ENCODE measurements at places on chromosomes 3 and 15. TPM values are rescaled to one million over a fixed set of nuclear protein-coding genes. Genes with fewer than 3 reads are reported as not detected.

The UBAP1L gene
- total RNA-seq = 3.7 TPM

The KBTBD8 gene
- total RNA-seq = 1.6 TPM

The IMPG2 gene
- total RNA-seq = 0.33 TPM

- DNase-seq = no peak
These were observed 154.2 kb downstream of the RAB11A start for GRCh38 chr15:66023311-66023972.

DNA sequence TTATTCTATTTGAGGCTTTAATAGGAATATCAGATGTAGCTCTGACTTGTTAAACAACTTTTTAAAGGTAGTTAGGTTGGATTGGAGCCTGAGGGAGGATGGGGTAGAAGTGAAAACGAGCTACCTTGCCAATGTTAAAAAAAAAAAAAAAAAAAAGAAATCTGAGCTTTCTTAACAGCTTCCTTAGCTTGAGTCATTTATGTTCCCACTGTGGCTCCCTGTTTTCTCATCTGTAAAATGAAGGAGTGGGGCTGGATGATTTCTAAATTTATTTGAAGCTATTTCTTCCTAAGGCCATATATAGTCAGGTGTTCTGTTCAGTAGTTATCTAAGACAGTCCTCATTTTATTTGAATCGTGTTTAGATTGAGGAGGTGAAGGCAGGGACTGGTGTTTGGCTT is 105.7 kb downstream of the EDEM1 start:
- DNase-seq = no peak

The COLQ gene
- total RNA-seq = 1.8 TPM

The SUSD5 gene
- total RNA-seq = 4.2 TPM

The CPN2 gene
- not detected for total RNA-seq

The DLL4 gene
- total RNA-seq = 3.5 TPM

GRCh38 chr3:171387062-171387461 is 73.1 kb downstream of the TNIK start:
- no peak for DNase-seq

DNA sequence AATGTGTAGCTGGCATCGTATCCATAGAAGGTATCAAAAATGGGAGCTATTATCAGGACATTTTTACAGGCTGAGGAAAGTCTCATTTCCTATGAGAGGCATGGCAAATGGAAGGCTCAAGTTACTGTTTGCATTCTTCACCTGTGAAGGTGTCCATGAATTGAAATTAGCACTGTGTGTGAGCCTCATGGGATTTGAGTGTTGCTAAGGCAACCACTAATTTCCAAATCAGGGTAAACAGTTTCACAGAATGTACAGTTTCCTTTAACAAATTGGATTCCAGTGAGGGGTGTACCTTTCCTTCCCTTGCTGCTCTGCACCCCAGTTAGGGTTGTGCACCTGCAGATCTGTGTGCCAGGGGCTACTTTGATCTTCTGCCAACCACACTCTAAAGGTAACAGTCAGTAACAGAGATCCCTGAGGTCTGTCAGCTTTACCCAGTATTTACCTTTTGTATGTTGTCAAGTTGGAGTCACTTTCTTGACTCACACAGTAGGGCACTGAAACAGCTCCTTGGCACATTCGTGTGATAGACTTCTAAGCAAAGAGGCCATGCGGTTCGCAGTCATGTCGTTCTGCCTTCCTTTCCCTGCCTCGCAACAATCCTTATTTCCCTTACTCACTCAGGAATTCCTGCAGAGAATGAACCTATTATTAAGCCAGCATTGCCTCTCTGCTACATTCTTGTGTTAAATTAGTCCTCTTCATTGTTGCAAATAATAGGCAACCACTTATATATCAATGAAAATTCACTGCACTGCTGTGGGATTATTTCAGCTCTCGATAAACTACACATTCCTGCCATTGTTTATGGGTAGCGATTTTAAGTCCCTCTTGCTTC is 129.8 kb upstream of the GBE1 start:
- DNase-seq = no peak

The TRPM1 gene
- not detected for total RNA-seq

DNA sequence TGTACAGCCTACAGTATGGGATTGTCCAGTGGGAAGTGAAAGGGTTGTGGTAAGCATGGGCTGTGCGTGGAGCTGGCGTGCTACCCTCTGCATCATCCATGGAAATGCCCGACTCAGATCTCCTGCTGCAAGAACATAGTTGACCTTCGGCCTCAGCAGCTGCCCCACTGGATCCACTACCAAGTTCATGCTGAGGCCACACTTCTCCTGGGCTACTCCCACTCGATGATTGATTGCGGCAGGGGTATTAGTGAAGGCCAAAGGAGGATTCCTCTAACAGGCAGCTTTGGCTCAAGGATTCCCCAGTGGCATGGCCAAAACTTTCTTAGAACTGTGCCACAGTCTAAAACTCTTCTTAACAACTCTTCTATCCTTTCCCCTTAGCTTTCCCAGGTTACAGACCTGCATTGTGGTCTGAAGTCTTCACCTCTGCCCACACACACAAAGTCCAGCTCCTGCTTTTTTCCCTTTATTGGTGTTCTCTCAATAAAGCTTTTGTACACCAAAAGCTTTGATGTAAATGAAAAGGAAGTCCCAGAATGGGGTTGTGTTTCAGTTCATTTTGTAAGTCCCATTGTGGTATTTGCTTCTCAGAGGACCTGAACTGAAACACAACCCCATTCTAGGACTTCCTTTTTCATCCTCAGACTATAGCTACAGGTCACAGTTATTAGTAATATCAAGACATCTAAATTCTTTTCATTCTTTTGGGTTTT is 4.9 kb upstream of the TBC1D5 start:
- DNase-seq = no peak

The GASK1A gene
- 10.1 TPM for total RNA-seq

GRCh38 chr3:88596451-88596850 is 446.7 kb downstream of the C3orf38 start:
- no peak for DNase-seq

The DAPK2 gene
- total RNA-seq = 23.6 TPM

The PDCD10 gene
- total RNA-seq = 79.6 TPM

DNA sequence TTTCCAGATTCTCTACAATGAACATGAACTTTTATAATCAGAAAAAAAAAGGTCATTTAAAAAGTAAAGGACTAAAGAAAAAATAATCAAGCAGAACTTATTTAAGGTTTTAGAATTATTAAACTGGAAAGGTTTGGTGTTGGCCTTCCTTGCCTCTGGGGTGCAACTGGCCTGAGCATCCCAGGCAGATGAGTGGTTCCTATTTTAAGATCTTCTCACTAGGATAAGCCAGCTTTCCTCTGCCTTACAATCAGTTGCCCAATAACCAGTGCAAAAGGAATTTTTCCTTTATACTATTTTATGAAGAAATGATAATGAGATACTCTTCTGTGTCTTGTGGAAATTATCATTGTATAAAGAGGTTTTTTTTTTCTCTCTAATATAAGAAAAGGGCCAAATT is 56.6 kb downstream of the SEC22A start:
- DNase-seq = no peak

The NUTM1 gene
- not detected for total RNA-seq

DNA sequence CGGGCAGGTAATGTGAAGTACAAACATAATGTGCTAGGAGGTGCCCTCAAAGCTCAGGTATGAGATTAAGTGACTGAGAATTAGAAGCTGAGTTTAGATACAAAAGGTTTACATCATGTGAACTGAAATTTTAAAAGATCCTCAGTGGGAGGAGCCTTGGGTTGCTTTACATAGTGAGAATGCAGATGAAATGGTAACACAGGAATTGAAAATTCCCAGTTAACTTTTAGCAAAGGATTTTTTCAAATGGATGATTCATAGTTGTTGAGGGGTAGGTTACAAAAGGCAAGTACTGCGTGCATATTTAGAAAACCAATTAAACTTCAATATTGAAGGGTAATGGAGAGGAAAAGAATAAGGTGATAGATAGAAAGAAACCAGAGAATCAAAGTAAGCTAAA is 157.3 kb downstream of the PLCH1 start:
- no peak for DNase-seq

The MST1R gene
- 11.9 TPM for total RNA-seq

GRCh38 chr3:48765376-48765775 is 48.4 kb upstream of the IP6K2 start:
- no peak for DNase-seq

The CCR8 gene
- not detected for total RNA-seq

DNA sequence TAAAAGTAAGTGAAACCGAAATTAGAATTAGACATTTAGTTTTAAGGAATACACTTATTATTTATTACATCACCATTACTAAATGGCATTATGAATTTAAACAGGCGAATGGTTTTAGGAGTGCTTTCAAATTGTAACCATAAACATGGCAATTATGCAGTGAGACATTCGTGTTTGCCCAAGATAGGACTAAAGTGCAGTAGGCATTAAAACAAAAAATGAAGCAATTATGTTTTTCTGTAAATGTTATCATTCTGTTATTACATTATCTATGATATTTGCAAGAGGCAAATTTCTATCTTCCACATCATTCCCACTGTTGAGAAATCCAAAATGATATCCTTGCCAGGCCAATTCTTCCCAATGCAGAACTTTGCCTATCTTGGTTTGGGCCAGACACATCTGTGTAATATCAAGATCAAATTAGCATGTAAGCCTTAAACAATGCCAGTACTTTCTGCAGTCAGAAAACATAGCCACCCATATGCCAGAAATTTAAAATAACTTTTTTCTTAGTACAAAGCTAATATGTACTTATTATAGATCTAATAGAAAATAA is 156.9 kb downstream of the ATP8B4 start:
- DNase-seq = no peak

The RGMA gene
- 9.7 TPM for total RNA-seq

DNA sequence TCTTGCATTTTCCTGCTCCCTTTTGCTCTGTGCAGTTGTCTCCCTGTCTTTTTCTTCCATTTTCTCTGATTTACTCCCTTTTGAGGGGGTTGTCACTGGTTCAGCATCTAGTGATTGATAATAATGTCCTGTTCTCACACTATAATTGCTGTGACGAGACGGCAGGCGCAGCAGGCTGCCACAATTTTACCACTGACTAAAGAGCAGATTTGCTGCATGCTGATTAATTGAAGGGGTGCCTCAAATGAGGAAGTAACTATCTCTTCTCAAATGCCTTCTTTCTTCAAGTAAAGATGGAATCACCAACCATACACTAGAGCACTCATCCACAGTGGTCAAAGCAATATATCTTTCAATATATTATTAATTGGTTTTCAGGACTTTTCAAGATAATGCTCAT is 219.3 kb downstream of the CBLB start:
- DNase-seq = no peak

GRCh38 chr3:186938716-186939115 is 8.4 kb downstream of the ST6GAL1 start:
- no peak for DNase-seq

GRCh38 chr15:43143203-43143941 is 10.0 kb downstream of the TMEM62 start:
- no peak for DNase-seq

DNA sequence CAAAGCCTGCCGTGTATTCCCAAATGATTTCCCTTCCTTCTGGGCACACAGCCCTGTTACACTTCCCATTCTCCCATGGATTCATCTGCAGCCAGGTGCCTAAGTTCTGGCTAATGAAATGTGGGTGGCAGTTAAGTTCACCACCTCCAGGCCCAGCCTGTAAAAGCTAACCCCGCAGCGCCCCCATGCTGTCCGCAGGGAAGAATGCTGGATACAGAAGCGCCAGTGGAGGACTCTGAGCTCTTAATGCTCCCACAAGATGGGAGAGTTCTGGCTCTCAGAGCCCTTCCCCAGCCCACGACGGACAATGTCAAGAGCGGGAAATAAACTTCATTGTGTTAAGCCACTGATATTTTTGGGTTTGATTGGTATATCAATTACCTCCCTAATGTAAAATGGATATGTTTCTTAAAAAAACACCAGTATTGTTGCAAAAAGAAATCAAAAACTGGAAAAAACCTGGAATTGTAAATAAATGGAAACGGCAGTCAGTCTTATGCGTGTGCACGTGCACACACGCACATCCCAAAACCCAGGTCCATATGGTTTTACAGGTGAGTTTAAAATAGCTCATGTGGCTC is 37.7 kb upstream of the FGD5 start:
- DNase-seq = no peak

- DNase-seq = no peak
These were observed 4.7 kb downstream of the INAFM2 start for GRCh38 chr15:40328176-40328575.

- no peak for DNase-seq
These were observed 9.3 kb downstream of the B2M start for GRCh38 chr15:44720460-44721176.

DNA sequence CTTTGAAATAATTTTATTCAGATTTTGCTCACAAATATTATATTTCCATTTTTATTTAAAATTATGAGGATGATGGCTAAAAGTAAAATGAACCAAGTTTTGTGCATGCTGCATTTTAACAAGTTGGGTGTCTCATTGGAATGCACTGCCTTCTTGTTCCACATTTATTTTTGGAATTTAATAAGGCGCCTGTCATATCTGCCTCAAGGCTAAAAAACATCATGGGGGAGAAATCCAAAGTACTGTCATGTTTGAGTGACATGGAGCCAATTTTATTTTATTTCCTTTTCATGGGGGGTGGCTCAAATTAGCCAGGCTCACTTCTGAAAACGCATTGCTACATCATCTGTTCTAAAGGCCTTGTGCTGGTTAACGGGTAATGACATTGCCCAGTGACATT is 205.1 kb downstream of the ROBO2 start:
- DNase-seq = no peak

GRCh38 chr15:62389885-62390790 is 225.1 kb upstream of the C2CD4B start:
- peak; percentile 53 for DNase-seq

The ABHD5 gene
- 40.0 TPM for total RNA-seq

Measured in breast epithelium (tissue), 4 donors.